Pulmonary artery endothelial cell (primary cell): ENCODE measurements at places on chromosomes 16 and 17. TPM values are rescaled to one million over a fixed set of nuclear protein-coding genes. Genes with fewer than 3 reads are reported as not detected.

The UNK gene
- total RNA-seq, result 7.6 and 10.2 TPM in 2 replicates

The SULT1A4 gene
- 4.7 and 8.2 TPM in 2 replicates for total RNA-seq

The CEMP1 gene
- total RNA-seq, result not detected in 2 replicates

The HEATR3 gene
- total RNA-seq, result 31.7 and 38.7 TPM in 2 replicates

The HOXB7 gene
- total RNA-seq, result 0.11 and 0.59 TPM in 2 replicates
